Brain (organoid and tissue), 16 donors: ENCODE measurements at places on chromosomes 4 and X. TPM values are rescaled to one million over a fixed set of nuclear protein-coding genes. Genes with fewer than 3 reads are reported as not detected.

- DNase-seq, result no peak
These were observed 1068.3 kb downstream of the STIM2 start for GRCh38 chr4:27928761-27929540.

GRCh38 chr4:150008546-150008945, 69.7 kb upstream of the DCLK2 start:
- no peak for DNase-seq

DNA sequence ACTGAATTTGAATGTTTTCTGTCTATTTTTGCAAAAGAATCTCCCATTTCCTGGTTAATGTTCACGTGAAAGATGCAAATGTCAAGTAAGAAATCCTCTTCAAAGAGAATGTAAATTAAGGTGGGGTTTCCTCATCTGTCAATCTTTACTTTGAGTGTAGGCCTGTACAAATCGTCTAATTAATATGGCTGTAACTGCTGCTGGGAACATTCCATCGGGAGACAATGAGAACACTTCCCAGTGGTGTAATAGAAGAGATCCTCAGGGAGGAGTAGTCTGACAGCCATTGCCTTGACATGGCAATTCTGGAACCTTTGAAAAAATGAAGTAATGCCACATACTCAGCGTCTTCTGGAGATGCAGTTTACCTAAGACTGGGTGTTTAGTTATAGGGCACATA, 3.7 kb downstream of the EREG start:
- DNase-seq, result no peak

Gene PPP4R3C
- not detected for polyA plus RNA-seq

DNA sequence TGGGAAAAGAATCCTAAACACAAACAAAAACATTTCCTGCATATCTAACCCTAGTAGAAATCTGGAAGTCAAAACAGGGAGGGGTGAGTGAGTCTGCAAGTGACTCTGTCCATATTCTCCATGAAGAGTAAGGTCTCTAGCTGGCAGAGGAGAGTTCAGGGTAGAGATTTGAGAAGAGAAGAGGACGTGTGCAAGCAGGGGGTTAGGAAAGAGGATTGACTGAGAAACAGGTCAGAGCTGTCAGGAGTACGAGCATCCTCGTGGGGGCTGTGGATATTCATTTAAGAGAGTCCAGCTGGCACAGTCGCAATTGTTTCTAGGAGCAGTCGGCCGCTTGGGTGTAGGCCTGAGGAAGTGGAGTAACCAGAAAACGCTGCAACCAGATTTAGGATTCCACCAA, 27.9 kb downstream of the PROM1 start:
- peak; percentile 52 for DNase-seq

DNA sequence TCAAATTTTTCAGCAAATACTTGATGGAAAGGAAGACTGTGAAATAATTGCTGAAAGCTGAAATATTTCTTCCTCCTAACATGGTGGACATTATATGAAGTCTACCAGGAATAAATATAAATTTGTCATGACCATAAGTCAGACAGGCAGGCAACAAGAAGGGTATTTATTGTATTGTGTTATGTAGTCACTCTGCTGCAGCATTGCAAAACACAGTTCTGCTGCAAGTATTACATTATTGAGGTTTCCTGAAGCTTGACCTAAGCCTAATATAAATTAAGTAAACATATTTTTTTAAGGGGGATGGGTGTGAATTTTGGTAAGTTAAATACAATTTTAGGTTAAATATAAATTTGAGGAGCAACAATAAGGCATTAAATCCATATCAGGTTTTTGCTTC, 60.2 kb upstream of the MAOA start:
- no peak for DNase-seq
